Left forelimb (tissue), 1 donor: ENCODE measurements at places on chromosomes 5 and 9.

DNA sequence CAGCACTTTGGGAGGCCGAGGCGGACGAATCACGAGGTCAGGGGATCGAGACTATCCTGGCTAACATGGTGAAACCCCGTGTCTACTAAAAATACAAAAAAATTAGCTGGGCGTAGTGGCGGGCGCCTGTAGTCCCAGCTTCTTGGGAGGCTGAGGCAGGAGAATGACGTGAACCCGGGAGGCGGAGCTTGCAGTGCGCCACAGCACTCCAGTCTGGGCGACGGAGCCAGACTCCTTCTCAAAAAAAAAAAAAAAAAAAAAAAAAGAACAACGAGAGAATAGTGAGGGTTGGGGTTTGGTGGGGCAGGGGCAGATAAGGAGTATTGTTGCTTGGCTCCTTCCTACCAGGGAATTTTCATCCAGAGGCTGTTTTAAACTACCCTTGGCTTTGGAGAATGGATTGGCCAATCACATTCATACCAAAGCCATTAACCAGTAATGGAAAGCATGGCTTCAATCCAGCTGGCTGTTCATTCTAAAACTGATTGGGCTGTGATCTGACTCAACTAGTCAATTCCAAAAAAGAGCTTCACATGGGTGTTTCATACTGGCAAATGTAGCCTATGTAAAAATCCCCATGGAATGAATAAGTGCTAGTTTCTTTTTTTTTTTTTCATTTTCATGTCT lies 64.4 kb downstream of the PLCXD3 start:
- no peak for DNase-seq

GRCh38 chr5:17620627-17621026 lies 10.4 kb downstream of the TAF11L12 start:
- no peak for DNase-seq

GRCh38 chr9:99973455-99973854 lies 67.0 kb downstream of the STX17 start:
- DNase-seq = no peak

DNA sequence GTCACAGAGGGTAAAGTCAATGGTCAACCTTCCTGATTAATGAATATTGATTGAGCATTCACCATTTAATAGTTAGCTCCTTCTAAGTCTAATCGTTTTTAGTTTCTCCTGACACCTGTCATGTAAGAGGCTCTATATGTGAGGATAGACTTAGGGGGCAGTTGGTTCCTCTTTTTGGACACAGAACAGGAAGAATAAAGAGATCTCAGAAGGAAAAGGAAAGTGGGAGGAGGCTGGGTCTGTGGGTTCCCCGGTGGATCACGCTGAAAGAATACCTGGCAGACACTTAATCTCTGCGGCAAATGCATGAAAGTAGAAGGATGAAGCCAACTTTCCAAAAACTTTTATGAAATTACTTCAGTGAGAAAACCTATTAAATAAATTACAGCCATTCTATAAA lies 98.4 kb downstream of the PDE4D start:
- no peak for DNase-seq

GRCh38 chr5:151520294-151520693 lies 70.8 kb downstream of the FAT2 start:
- no peak for DNase-seq

GRCh38 chr5:40484495-40484894 lies 195.2 kb upstream of the PTGER4 start:
- no peak for DNase-seq

DNA sequence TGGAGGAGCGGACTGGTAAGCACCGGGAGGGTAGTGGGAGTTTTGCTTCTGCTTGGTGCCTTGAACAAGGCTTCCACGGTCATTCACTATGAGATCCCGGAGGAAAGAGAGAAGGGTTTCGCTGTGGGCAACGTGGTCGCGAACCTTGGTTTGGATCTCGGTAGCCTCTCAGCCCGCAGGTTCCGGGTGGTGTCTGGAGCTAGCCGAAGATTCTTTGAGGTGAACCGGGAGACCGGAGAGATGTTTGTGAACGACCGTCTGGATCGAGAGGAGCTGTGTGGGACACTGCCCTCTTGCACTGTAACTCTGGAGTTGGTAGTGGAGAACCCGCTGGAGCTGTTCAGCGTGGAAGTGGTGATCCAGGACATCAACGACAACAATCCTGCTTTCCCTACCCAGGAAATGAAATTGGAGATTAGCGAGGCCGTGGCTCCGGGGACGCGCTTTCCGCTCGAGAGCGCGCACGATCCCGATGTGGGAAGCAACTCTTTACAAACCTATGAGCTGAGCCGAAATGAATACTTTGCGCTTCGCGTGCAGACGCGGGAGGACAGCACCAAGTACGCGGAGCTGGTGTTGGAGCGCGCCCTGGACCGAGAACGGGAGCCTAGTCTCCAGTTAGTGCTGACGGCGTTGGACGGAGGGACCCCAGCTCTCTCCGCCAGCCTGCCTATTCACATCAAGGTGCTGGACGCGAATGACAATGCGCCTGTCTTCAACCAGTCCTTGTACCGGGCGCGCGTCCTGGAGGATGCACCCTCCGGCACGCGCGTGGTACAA lies 556 bp downstream of the PCDHGC3 start:
- DNase-seq = peak; percentile 90

GRCh38 chr5:19140276-19140675 lies 847.7 kb downstream of the CDH18 start:
- no peak for DNase-seq

GRCh38 chr9:69004836-69005235 lies 9.1 kb downstream of the PRKACG start:
- DNase-seq = no peak

GRCh38 chr9:98778251-98778650 lies 18.1 kb downstream of the ANKS6 start:
- DNase-seq = no peak

- DNase-seq = no peak
Observed at GRCh38 chr5:75614176-75614575, 2.9 kb downstream of the ANKDD1B start.

DNA sequence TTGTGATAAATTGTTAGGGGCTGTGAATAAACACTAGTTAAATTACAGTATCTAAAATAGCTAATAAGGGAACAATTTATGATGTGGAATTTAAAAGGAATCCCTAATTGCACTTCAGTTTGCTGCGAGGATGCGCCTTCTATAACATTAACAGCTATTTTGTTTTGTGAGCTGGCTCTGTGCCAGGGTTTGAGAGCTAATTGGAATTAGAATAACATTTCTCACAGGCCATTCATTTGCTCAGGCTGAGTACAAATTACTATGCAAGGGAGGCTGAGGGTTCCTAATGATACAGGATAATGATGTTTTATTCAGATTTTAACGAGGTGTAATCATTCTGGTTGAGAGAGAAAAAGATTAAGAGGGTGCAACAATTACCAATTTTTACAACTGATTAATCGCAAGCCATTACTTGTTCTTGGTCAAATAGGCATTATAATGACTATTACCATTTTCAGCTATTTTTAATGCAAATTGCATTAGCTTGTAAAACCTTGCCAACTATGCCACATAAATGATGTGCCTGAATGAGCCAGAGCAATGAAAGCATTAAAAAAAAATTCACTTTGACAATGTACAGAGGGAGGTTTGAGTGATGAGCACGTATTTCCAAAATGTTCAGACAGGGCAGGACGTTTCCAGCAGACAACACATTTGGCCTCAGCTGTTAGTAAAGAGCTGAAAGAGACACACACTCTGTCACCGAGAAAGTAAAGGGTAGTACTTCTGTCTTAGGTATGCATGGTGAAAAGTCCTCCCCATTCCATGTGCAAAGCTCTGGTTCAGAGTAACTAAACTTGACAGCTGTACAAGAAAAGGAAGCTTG lies 576.5 kb downstream of the TLE1 start:
- no peak for DNase-seq

DNA sequence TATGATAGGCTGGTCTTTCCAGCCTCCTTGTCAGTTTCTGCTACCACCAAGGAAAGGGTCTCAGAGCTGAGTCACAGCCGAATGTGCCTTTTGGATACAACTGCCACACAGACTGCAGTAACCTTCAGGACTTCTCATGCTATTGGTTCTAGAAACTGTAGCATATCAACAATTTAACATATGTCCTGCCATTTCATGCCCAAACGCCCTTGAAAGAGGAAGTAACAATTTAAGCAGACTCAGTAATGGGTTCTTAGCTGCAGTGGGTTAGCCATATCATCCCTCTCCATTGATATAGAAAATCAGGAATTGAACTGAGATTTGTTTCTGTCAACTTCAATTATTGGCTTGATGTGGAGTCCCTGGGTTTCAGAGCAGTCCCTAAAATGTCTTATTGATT lies 4.1 kb upstream of the CLK4 start:
- DNase-seq = no peak

DNA sequence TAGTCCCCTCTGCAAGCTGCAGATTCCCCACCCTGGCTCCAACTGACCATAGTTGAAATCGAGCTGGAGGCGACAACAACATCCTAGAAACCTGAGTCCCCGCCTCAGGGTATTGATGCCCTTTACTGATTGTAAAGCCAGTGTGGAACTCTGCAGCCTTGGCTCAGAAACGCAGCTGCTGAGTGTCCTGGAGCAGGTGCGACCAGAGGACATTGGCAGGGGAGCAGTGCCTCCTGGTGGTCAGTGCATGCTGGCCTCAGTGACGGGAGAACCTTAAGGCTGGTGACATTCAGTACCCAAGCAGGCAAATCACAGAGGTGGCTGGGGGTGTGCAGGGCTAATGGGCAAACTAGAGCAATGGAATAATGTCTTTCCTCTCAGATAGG lies 20.4 kb upstream of the ZNF354B start:
- no peak for DNase-seq

DNA sequence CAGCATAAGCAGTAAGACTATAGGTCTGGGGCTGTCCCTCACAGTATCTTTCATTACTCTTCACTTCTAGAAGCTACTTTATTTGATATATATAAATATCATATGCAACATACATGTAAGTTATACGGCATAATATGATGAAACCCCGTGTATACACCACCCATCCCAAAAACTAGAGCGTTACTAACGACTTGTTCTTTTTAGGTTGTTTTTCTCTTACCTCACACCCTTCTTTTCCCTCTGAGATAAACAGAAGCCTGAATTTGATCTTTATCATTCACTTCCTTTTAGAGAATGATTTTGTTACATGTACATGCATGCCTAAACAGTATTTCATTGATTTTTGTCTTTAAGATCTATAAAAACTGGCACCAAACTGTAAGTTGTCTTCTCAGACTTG lies 3.7 kb downstream of the TRMO start:
- DNase-seq = no peak

GRCh38 chr9:124018730-124019697 lies 7.4 kb downstream of the LHX2 start:
- DNase-seq = no peak

DNA sequence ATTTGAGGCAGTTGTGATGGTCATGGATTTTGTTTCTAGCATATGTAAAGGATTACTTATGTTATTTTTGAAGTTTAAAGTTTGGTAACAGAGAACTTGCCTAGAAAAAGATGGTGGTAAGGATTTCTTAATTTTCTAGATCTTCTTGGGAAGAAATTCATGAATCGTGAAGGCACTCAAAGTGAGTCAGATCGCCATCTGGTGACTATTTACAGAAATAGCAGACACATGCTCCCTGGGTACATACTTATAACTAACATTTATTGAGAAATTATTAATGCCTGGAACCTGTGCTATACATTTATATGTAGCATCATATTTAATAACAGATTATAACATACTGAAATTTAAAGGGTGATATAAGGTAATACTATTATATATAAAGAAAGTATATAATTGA lies 299.7 kb downstream of the IZUMO3 start:
- DNase-seq = no peak

DNA sequence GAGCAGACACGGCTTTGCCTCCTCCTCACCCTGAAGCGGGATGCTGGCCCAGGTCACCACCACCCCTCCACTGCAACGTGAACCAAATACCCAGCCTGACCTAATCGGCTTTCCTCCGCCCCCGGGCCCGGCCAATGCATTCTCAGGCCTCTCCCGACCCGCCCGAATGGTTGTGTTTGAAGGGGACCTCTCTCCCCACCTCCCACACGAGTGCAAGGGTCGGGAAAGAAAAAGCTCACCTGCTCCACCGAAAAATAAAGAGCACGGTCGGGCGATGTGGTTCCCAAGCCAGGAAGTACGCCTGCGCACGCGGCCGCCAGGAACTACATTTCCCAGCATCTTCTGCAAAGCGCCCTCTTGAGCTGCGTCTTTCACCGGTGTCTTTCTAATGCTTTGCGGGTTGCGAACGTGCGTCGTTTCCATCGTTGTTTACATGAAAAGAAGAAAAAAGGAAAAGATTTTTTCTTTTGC lies at the start of gene ZNF883:
TSS of gene ZNF883 (minus strand) at position 282 of the 471 bp plus-strand sequence.
- DNase-seq = peak; percentile 84

GRCh38 chr5:112005623-112005930 lies 248.6 kb upstream of the NREP start:
- DNase-seq = no peak

- DNase-seq = no peak
Observed at GRCh38 chr9:126307322-126308061, 19.1 kb upstream of the MVB12B start.

DNA sequence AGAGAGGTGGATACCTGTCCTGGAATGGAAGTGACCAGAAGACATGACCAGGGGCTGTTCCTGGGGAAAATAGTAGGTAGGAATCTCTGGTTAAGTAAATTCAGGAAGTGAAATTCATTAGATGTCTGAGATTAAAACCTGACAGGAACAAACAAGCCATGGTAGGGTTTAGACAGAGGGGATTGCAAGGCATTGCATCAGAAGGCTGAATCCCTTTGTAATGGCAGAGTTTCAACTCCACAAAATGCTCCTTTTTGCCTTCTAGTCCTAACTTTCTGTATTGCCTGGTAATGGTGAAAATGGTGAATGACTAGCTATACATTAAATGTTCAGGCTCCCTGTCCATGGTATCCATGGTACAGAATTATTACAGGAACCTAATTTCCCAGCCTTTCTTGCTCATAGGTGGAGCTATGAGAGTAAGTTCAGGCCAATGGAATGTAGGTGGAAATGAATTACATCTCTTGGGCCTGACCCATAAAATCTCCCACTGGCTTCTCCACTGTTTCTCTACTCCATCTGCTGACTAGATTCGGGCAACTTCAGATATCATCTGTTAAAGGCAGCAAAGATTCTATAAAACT lies 113.4 kb upstream of the CNTLN start:
- no peak for DNase-seq

DNA sequence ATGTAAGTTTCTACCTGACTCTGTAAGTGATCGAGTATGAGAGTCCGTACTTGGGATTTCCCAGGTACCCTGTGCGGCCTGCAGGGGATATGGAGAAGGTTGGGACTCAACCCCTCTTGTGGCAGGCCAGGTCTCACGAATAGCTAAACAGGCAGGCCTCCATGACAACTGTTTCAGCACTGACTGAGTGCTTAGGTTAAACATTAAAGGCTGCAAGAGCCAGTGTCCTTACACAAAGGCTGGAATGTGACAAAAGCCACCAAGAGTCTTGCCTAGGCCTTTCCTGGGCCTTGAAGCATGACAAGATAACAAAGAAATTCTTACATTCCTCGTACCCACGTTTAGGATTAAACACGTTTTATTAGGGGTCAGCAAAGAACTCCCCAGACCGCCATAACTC lies 58.6 kb downstream of the THBS4 start:
- DNase-seq = no peak

DNA sequence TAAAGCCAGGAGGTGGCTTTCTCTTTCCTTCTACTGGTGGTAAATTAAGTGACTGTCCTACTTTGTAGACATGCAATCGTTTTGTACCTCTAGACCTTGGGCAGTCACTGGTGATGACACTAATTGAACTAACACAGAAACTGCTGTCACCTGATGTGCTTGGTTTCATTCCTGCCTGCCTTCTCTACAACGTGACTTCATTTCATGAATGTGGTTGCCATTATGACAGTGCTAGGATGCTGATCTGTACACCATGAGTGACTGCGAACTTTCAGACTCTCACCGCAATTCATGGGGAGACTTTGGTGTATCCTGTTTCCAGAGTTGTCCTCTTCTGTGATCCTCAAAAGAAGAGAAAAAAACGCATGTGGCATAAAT lies 47.5 kb downstream of the UBE2QL1 start:
- no peak for DNase-seq
